ENCODE measurements at places on chromosomes 1 and 21.

GRCh38 chr1:90728502-90729287 lies 11.6 kb upstream of the BARHL2 start:
- DNase-seq, result no peak

DNA sequence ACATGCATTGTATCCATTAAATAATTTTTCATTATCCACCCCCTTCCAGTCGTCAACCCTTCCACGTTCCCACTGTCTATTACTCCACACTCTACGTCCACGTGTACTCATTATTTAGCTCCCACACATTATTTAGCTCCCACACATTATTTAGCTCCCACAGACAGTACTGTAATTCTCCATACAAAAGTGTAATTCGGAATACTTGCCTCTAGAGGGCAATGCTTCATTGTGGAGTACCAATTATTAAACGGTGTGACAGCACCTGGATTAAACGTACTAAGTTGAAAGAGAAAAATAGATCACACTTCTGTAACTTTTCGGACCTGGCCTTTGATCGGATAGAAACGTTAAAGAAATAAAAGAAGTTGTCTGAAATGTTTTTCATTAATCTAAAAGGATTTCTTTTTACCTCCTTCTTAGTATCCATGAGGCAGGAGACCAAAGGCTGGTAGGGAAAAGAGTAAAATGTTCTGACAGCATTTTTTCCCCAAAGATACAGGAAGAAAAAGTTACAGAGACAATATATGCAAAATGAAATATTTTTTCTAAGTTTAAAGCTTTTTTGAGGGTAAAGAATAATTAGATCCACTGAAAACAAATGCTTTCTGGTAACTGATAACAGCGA lies 99.2 kb downstream of the LHX8 start:
- DNase-seq, result peak; percentile 30

GRCh38 chr1:90513956-90514355 lies 203.1 kb downstream of the BARHL2 start:
- no peak for DNase-seq

DNA sequence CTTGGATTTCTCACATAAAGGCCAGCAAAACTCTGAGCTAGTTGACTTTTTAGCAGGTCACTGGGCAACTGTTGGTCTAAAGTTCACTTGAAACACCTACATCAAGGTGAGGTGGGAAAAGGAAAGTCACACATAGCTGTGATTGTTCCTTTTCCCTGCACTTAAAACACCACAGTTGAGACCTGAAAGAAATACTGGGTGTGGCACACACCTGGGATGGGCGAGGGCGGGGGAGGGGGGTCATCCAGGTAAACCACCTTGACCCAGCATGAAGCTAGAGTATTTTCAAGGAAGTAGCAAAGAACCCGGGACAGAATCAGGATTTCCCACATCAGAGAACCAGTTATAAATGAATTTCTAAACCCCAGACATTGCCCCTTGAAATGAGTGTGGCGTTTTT lies 26.4 kb downstream of the ZNF697 start:
- DNase-seq, result no peak

Measured in left kidney (tissue), 8 donors.